ENCODE measurements at places on chromosomes 6 and 20. TPM values are rescaled to one million over a fixed set of nuclear protein-coding genes. Genes with fewer than 3 reads are reported as not detected.

Gene CAP2
- total RNA-seq, result 90.4 TPM

Gene FOXF2
- total RNA-seq, result not detected

Gene EEF1A2
- 0.34 TPM for total RNA-seq

- peaks cover 5% of the 10 kb centered on the region for H3K4me1 ChIP-seq
- DNase-seq, result no peak
- no peak overlapping the region for H3K4me3 ChIP-seq
- no peaks in the 10 kb centered on the region for H3K27me3 ChIP-seq
- H3K36me3 ChIP-seq, result no peaks in the 10 kb centered on the region
Observed at GRCh38 chr6:67285770-67286495, 1349.1 kb upstream of the ADGRB3 start.

- no peaks in the 10 kb centered on the region for H3K36me3 ChIP-seq
- H3K27me3 ChIP-seq, result peaks cover 37% of the 10 kb centered on the region
- peak overlapping the region; percentile 84 for H3K27ac ChIP-seq
- DNase-seq, result no peak
- H3K4me1 ChIP-seq, result peaks cover 14% of the 10 kb centered on the region
Observed at GRCh38 chr6:28758046-28758817, 165.6 kb downstream of the TRIM27 start.

GRCh38 chr20:60990643-60991042, 261.4 kb upstream of the CDH4 start:
- H3K36me3 ChIP-seq, result no peaks in the 10 kb centered on the region
- no peak for DNase-seq
- H3K27me3 ChIP-seq, result peaks cover 22% of the 10 kb centered on the region
- no peaks in the 10 kb centered on the region for H3K4me1 ChIP-seq

GRCh38 chr6:56005426-56005825, 130.0 kb upstream of the BMP5 start:
- H3K4me1 ChIP-seq, result peaks cover 39% of the 10 kb centered on the region
- no peaks in the 10 kb centered on the region for H3K27me3 ChIP-seq
- no peak for DNase-seq
- H3K4me3 ChIP-seq, result no peak overlapping the region
- H3K27ac ChIP-seq, result peak overlapping the region; percentile 57
- no peaks in the 10 kb centered on the region for H3K36me3 ChIP-seq

- no peak overlapping the region for H3K4me3 ChIP-seq
- peaks cover 55% of the 10 kb centered on the region for H3K27me3 ChIP-seq
- H3K36me3 ChIP-seq, result peaks cover 3% of the 10 kb centered on the region
- DNase-seq, result no peak
- no peaks in the 10 kb centered on the region for H3K4me1 ChIP-seq
Observed at GRCh38 chr6:40877362-40877761, 161.7 kb downstream of the UNC5CL start.

DNA sequence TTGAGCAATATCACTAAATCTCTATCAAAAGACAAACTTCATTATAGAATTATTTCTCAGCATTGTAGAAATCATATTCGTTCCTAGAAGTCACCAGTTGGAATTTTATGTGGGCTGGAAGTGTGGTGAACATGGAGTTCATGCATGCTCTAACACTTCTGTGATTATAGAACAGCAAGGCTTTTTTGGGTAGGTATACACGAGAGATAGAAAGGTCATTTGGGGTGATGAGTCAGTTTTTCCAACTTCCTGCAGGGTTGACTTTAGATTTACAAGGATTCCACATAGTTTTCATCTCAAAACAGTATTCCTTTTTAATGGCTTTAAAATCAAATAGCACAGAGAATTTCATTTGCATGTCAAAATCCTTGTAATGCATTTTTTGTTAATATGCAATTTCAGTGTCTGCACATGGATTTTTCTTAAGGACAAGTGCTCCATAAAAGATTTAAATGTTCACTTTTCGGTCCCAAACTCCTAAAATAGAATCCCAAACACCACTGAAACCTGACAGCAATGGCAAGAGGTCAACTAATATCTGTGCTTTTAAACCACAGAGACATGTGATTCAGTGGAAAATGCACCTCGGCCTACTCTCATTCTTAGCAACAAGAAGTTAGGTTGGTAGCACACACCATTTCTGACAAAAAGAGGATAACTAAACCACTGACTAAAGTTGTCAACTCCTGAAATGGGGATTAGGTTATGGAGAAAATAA, 211.0 kb downstream of the MOXD1 start:
- peak overlapping the region; percentile 81 for H3K27ac ChIP-seq
- H3K4me3 ChIP-seq, result no peak overlapping the region
- H3K27me3 ChIP-seq, result no peaks in the 10 kb centered on the region
- no peaks in the 10 kb centered on the region for H3K36me3 ChIP-seq
- DNase-seq, result no peak

DNA sequence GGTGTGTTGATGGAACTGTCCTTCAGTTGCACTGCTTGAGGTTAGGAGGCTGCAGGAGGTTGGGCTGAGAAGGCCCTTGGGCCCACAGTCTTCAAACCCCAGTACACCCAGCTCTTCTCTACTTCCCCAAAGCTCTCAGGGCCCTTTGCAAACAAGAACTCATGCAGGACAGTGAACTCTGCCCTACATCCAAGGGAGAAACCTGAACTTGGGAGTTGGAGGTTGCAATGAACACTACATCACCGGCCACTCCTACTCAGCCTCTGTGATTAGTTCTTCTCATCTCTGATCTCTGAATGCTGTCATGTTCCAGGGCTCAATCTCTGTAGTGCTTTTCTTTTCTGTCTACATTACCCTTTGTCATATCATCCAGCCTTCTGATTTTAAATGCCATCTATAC, 148.5 kb upstream of the PDE7B start:
- peaks cover 1% of the 10 kb centered on the region for H3K36me3 ChIP-seq
- peaks cover 4% of the 10 kb centered on the region for H3K4me1 ChIP-seq
- H3K27ac ChIP-seq, result no peak overlapping the region
- no peaks in the 10 kb centered on the region for H3K27me3 ChIP-seq
- no peak overlapping the region for H3K4me3 ChIP-seq

DNA sequence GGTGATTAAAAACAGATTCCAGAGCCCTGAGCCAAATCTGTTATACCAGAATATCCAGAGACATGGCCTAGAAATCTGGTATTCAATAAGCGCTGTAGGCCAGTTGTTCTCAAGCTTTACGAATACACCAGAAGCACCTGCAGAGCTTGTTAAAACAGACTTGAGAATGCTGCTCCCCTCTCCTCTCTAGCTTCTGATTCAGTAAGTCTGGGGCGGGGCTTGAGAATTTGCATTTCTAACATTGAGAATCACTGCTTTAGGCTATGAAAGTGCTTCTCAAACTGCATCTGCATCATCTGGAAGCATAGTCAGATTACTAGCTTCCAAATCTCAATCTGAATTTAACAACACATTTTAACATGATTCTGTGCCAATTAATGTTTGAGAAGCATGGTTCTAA, 20.5 kb upstream of the MAN1A1 start:
- H3K27ac ChIP-seq, result no peak overlapping the region
- peaks cover 30% of the 10 kb centered on the region for H3K27me3 ChIP-seq
- H3K36me3 ChIP-seq, result peaks cover 2% of the 10 kb centered on the region
- H3K4me1 ChIP-seq, result peaks cover 7% of the 10 kb centered on the region
- DNase-seq, result no peak

- peaks cover 4% of the 10 kb centered on the region for H3K36me3 ChIP-seq
- H3K27me3 ChIP-seq, result no peaks in the 10 kb centered on the region
- DNase-seq, result no peak
- H3K4me3 ChIP-seq, result no peak overlapping the region
Observed at GRCh38 chr6:54132587-54132986, 21.3 kb downstream of the MLIP start.

- H3K36me3 ChIP-seq, result no peaks in the 10 kb centered on the region
- H3K27me3 ChIP-seq, result no peaks in the 10 kb centered on the region
- DNase-seq, result no peak
- peak overlapping the region; percentile 73 for H3K27ac ChIP-seq
Observed at GRCh38 chr6:47083586-47084047, 41.5 kb upstream of the ADGRF1 start.

- H3K27me3 ChIP-seq, result peaks cover 10% of the 10 kb centered on the region
- H3K4me1 ChIP-seq, result no peaks in the 10 kb centered on the region
- H3K27ac ChIP-seq, result no peak overlapping the region
- DNase-seq, result no peak
- H3K36me3 ChIP-seq, result no peaks in the 10 kb centered on the region
Observed at GRCh38 chr6:13191461-13191860, 136.9 kb downstream of the TBC1D7 start.

DNA sequence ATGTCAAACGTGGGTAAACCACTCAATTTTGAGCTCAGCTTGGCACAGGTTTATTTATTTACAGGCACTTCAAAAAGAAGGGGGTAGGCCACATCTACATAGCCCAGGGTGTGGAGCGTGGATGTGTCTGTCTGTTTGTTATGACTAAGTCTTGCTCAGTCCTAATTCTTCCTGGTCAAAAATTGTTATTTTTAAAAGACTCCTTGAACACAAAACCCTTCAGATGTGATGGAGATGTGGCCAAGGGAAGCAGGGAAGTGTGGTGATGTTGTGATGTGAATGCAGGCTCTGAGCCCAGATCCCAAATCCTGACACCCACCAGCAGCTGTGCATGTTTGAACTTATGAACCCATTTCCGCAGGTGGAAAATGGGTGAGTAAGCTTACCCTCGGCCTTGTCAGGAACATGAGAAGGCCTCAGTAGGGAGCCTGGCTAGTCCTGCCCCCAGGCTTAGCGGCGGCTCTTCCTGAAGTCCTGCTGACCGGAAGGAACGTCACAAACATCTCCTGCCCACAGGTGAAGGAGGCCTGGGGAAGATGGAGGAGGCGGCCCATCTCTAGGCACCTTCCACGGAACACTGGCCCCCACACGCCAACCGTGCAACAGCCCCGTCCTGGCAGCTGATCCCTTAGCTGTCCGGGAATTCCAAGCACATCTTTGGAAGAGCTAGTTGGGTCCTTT, 119.7 kb downstream of the MYLK4 start:
- no peak for DNase-seq
- H3K27me3 ChIP-seq, result no peaks in the 10 kb centered on the region
- H3K4me1 ChIP-seq, result peaks cover 62% of the 10 kb centered on the region
- H3K4me3 ChIP-seq, result no peak overlapping the region
- H3K27ac ChIP-seq, result peak overlapping the region; percentile 81

GRCh38 chr20:51960047-51960675, 157.8 kb upstream of the SALL4 start:
- H3K27me3 ChIP-seq, result no peaks in the 10 kb centered on the region
- H3K4me3 ChIP-seq, result no peak overlapping the region
- H3K4me1 ChIP-seq, result peaks cover 24% of the 10 kb centered on the region
- no peak for DNase-seq

DNA sequence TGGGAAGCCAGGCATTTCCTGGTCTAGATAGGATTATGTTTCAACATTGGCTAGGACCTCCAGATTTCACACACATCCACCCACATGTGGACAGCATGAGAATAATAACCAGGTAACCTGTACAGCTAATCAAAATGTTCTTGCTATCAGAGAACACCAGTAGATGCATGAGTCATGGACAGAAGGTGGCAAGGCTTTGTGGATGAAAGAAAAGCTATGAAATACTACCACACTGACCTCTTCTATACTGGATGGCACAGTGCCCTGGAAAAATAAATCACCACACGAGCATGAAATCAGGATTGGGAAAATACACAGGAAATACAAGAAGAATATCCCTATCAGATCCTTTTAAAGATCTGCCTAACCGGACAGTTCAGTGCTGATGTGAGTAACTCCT, 113.0 kb downstream of the GMDS start:
- H3K27me3 ChIP-seq, result no peaks in the 10 kb centered on the region
- no peaks in the 10 kb centered on the region for H3K36me3 ChIP-seq
- no peak for DNase-seq
- peaks cover 47% of the 10 kb centered on the region for H3K4me1 ChIP-seq
- no peak overlapping the region for H3K27ac ChIP-seq

GRCh38 chr6:29965563-29965872, 23.2 kb downstream of the HLA-A start:
- no peak for DNase-seq
- peak overlapping the region; percentile 72 for H3K4me3 ChIP-seq
- no peaks in the 10 kb centered on the region for H3K36me3 ChIP-seq
- H3K27ac ChIP-seq, result peak overlapping the region; percentile 95
- H3K4me1 ChIP-seq, result peaks cover 42% of the 10 kb centered on the region

GRCh38 chr6:68637782-68638181, 2.7 kb downstream of the ADGRB3 start:
- DNase-seq, result no peak
- no peak overlapping the region for H3K4me3 ChIP-seq
- H3K36me3 ChIP-seq, result no peaks in the 10 kb centered on the region
- H3K27me3 ChIP-seq, result peaks cover 57% of the 10 kb centered on the region
- H3K4me1 ChIP-seq, result peaks cover 15% of the 10 kb centered on the region

- H3K4me1 ChIP-seq, result no peaks in the 10 kb centered on the region
- no peaks in the 10 kb centered on the region for H3K27me3 ChIP-seq
- H3K27ac ChIP-seq, result no peak overlapping the region
- no peak for DNase-seq
- no peaks in the 10 kb centered on the region for H3K36me3 ChIP-seq
Observed at GRCh38 chr6:88211446-88211845, 45.3 kb upstream of the CNR1 start.

DNA sequence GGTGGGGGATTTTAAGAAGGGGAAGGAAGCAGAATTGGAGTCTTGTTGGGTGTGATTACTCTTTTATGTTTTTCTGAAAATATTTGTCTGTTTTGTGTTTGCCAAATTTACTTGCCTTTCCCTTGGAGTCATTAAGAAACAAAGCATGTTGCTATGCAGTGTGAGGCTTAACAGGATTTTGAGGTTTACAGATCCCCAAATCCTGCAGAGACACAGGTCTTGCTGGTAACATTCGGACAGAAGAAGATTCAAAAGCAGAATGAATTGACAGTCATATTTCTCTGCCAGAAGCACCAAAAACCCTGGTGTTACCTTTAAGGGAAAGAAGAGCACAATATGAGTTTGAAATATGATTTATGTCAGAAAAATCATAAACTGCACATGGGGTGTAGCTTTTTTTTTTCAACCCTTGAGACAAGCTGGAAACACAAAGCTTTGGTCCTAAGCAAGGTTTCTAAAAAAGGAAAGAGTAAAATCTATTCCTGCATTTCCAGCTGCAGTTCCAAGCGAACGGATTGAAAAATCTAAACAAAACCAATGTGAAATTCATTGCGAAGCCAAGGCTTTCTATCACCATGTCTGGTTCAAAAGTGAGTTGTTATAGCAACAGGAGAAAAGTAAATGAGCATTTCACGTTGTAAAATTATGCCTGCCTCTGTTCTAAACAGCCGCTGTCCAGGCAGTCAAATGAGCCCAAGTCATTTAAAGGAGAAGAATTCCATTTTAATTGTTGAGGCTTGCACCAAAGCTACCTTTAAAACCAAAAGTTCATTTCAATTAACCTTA, 358.9 kb upstream of the SASH1 start:
- H3K27me3 ChIP-seq, result no peaks in the 10 kb centered on the region
- H3K36me3 ChIP-seq, result no peaks in the 10 kb centered on the region
- no peak for DNase-seq

All from chondrocyte (in vitro differentiated cells).